Fibroblast of the aortic adventitia (primary cell): ENCODE measurements at places on chromosomes 7 and 10.

DNA sequence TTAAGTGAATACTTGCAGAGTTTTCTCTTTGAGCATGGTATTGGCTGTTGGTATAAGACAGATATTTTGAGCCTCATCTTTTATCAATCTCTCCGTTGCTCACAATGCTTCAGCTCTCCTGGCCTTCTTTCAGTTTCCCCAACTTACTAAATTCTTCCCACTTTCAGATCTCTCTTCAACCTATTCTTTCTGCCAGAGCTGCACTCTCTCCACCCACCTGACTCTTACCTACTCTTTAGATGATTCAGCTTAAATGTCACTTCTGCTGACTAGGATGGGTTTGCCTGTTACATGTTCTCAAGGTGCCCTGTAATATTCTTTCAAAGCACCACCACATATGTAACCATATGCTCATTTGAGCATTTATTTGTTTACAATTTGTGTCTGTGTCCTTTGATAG lies 1.6 kb downstream of the EXOSC1 start:
- DNase-seq, result no peak

- DNase-seq, result peak; percentile 77
These were observed 91.9 kb upstream of the MBL2 start for GRCh38 chr10:52864201-52865106.

DNA sequence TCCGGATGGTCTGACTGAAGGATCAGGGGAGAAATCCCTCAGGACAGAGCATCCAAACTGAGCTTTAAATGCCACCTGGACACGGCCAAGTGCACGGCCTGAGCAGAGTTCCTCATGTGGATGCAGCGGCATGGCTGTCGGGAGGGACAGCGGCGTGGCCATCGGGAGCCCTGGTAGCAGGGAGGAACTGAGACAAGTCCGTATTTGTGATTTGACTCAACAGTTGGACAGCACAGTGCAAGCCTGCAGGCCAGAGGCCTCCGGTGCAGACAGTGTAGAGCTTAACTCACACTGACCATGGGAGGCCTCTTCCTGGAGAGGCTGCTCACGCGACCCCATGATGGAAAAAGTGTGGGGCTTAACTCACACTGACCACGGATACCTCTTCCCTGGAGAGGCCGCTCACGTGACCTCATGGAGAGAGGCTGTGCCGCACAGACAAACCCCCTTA lies 207.4 kb downstream of the DIP2C start:
- no peak for DNase-seq

- DNase-seq, result no peak
These were observed 40.1 kb upstream of the GNA12 start for GRCh38 chr7:2884161-2884560.
